CD4-positive, alpha-beta T cell (primary cell): ENCODE measurements at places on chromosomes 12 and 14. TPM values are rescaled to one million over a fixed set of nuclear protein-coding genes. Genes with fewer than 3 reads are reported as not detected.

DNA sequence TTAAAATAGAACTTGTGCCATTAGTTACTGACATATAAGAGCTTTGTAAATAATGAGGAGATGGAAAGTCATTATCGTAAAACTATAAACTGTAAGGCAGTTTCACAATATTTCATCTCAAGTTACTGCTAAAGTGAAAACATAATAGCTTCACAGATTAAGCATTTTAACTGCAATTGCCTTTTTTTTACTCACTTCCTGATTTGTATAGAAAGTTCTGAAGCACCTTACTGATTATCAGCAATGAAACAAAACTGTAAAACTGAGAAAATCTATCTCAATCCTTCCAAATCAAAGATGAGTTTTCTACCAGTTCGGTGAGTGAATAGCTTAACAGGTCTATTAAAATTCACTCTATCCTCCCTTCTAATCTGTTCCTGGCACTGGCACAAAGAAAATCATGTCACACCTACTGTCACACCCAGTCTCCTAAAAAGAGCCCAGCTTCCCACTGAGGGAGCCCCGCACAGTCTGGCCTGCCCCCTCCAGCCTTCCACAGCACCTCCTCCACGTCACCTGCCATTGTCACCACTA, 161.4 kb upstream of the ABCD2 start:
- H3K36me3 ChIP-seq: no peaks in the 10 kb centered on the region
- no peak for DNase-seq
- H3K4me3 ChIP-seq: no peak overlapping the region
- no peak overlapping the region for H3K27ac ChIP-seq

GRCh38 chr12:66600903-66601302, 78.0 kb downstream of the GRIP1 start:
- H3K27ac ChIP-seq: no peak overlapping the region
- DNase-seq: no peak
- no peaks in the 10 kb centered on the region for H3K36me3 ChIP-seq
- no peak overlapping the region for H3K4me3 ChIP-seq
- H3K27me3 ChIP-seq: no peaks in the 10 kb centered on the region
- H3K4me1 ChIP-seq: no peaks in the 10 kb centered on the region

GRCh38 chr12:126949558-126949957, 1317.4 kb upstream of the TMEM132C start:
- DNase-seq: no peak
- no peaks in the 10 kb centered on the region for H3K36me3 ChIP-seq
- H3K27me3 ChIP-seq: no peaks in the 10 kb centered on the region

- no peak overlapping the region for H3K27ac ChIP-seq
- H3K4me3 ChIP-seq: no peak overlapping the region
- peaks cover 5% of the 10 kb centered on the region for H3K4me1 ChIP-seq
- no peaks in the 10 kb centered on the region for H3K27me3 ChIP-seq
- no peaks in the 10 kb centered on the region for H3K36me3 ChIP-seq
Observed at GRCh38 chr14:31965071-31965734, 111.9 kb upstream of the ARHGAP5 start.

DNA sequence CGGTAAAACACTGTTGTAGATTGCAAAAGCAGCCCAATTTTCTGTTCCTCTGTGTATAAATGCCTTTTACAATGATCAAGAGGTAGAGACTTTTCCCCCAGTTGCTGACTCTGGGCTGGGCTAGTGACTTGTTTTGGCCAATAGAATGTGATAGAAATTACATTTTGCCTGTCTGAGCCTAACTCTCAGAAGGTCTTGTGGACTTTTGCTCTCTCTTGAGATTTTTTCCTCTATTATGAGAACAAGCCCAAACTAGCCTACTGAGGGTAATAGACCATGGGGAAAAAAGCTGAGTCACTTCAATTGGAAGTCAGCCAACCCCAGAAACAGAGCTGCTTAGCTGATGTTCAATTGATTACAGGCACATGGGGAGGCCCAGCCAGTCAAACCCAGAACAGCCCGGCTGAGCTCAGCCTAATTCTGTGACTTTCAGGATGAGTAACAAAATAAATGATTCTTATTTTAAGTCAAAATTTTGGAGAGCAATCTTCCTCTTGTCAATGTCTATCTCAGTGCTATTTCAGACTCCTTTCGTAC, 61.4 kb downstream of the MYF5 start:
- H3K27ac ChIP-seq: no peak overlapping the region
- no peak overlapping the region for H3K4me3 ChIP-seq
- no peaks in the 10 kb centered on the region for H3K4me1 ChIP-seq
- no peaks in the 10 kb centered on the region for H3K27me3 ChIP-seq
- no peak for DNase-seq

- H3K4me3 ChIP-seq: no peak overlapping the region
- no peaks in the 10 kb centered on the region for H3K4me1 ChIP-seq
- no peak overlapping the region for H3K27ac ChIP-seq
- H3K36me3 ChIP-seq: no peaks in the 10 kb centered on the region
- no peak for DNase-seq
Observed at GRCh38 chr12:39923364-39923763, 182.5 kb downstream of the SLC2A13 start.

DNA sequence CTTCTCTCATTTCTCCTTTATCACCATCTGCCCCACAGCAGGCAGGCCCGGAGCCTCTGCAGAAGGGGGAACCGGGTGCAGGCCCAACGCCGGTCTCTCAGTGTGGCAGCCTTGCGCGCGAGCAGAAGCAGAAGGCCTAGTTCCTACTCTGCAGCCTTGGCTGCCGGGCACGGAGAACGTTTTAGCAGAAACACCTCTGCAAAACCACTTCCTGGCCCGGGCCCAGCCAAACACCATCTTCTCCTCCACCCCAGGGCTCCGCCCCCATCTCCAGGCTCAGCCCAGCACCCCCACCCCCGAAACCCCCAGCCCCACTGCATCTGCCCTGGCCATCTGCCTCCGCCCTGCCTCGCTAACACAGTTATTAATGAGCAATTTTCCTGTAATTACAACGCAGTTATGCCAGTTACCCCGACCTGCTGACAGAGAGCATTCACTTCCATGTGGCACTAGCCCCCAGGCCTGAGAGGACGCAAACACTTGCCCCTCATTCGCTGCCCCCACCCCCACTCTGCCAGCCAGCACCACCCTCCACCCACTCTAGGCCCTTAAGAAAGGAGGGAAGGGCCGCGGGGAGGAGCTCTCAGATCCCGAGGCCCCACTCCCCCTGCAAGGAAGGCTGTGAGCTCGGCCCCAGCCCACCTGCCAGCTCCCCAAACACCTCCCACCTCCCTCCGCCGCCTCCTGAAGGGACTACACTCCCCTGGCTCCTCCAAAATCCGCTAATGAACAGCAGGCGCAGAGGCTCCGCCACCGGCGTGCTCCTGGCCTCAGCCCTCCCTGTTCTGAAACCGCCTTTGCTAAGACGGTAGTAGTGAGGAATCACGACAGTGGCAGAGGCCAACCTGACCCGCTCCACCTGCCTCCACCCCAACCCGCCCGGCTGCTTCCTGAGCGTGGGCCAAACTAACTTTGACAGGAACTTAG, 44.7 kb upstream of the FBRSL1 start:
- no peaks in the 10 kb centered on the region for H3K27me3 ChIP-seq
- DNase-seq: peak; percentile 81
- H3K4me3 ChIP-seq: peak overlapping the region; percentile 51

Gene DIO3
- total RNA-seq: not detected

Gene EFS
- total RNA-seq: not detected
